CD4-positive, alpha-beta T cell treated with Interleukin-4 for 1 hour (primary cell): ENCODE measurements at places on chromosomes 16 and 17.

DNA sequence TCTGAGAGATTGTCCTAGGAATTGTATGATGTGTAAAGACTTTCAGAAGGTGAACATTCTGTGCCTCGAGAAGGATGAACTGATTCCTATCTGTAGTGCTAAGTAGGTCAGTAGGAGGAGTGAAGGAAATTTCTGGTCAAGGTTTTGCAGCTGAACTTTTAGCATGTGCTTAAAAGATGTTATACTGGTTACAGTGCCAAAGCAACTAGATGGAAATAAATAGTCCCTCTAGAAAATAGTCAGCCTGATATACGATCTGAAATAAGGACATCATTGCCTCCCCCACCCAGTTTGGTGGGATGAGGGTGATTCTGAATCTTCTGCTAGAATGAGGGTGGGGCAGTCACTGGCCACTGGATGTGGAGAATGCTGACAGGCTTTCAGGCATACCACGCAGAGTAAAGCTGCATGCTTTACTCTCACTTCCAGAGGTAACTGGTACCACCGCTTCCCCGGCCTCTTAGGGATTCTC is 57.2 kb upstream of the VPS4A start:
- peak; percentile 7 for DNase-seq

- DNase-seq, result no peak
These were observed 1.4 kb upstream of the SP6 start for GRCh38 chr17:47852113-47852949.

DNA sequence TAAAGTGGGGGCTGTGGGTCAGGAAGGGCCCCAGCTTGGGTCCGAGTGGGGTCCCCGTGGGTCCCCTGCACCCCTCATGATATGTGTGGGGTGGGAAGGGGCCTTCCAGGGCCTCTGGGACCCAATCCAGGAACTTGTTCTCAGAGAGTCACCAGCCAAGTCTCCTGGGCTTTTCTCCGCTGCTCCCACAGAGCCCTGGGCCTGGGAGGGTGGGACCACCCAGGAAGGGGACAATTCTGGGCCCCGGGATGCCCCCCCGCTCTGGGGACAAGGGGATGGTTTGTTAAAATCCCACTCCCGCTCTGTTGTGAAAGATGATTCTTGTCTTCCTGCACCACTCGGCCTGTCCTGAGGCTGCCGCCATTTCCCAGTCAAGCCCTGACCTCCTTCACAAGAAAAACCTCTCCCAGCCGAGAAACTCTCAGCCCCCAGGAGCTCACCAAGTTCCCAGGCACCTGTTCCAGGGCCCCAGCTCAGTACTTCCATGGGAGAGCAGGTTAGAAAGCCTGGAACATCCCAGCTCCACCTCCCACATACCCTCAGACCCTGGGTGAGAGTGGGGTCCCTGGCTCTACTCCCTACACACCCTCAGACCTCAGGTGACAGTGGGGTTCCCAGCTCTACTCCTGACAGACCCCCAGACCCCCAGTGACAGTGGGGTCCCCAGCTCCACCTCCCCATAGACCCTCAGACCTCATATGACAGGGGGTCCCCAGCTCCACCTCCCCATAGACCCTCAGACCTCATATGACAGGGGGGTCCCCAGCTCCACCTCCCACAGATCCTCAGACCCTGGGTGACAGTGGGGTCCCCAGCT is 75.1 kb downstream of the METRNL start:
- DNase-seq, result no peak

DNA sequence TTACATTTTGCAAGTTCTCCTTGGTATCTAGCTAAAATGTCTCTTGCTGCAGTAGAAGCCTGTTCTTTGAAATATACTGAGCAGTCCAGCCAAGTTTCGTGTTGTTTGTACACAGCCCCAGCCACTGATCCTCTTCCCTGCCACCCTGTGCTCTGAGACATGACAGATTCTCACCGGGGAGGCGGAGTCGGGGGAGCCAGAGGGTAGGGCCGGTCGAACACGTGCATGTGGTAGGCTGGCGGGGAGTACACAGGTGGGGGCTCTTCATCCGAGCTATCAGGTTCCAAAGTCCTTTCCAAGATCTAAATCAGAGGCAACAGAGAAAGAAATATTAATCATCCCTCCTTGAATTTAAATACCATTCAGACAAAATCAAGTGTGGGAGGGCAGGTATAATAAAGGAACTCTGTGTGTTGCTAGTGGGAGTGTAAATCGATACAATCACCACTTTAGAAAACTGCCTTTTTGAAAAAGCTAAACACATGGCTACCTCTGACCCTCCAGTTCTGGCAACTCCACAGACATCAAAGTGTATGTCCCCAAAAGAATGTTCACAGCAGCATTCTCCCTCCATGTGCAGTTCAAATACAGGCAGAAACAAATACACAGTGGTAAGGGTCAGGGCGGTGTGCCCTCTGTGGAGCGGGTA is 29.7 kb upstream of the MRPS23 start:
- no peak for DNase-seq

GRCh38 chr17:42323268-42323773 is 35.0 kb downstream of the STAT5A start:
- DNase-seq, result no peak

GRCh38 chr17:53627511-53627910 is 195.2 kb upstream of the KIF2B start:
- DNase-seq, result no peak

DNA sequence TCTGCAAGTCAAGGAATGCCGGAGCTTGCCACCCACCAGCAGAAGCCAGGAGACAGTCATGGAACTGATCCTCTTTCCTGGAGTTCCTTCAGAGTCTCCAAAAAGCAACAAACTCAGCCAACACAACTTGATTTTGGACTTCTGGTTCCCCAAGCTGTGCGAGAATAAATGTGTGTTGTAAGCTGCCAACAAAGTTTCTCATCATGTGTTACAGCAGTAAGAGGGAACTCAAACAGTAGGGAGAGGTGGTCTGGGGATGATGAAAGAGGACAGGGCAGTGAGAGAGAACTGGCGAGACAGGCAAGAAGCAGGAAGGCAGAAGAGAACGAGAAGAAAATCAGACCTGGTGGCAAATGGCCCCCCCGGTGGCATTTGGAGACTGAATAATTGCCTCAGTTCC is 204.9 kb downstream of the MAF start:
- no peak for DNase-seq

DNA sequence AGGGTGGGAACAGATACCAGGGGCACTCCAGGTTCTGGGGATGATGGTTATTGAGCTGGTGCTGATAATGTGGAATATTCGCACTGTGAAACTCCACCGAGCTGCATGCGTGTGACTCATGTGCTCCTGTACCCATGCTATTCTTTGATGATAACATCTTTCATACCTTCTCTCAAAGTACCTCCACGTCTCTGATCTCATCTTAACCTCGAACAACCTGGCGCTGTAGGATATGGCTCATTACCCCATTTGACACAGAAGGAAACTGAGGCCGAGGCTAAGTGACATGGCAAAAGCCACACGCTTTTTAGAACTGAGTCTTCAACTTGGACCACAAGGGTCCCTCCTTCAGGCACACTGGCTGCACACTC is 30.2 kb upstream of the MRPS23 start:
- no peak for DNase-seq

GRCh38 chr17:47999582-47999981 is 28.7 kb downstream of the CDK5RAP3 start:
- DNase-seq, result no peak

GRCh38 chr16:89944773-89945172 is 3.8 kb upstream of the DEF8 start:
- no peak for DNase-seq

DNA sequence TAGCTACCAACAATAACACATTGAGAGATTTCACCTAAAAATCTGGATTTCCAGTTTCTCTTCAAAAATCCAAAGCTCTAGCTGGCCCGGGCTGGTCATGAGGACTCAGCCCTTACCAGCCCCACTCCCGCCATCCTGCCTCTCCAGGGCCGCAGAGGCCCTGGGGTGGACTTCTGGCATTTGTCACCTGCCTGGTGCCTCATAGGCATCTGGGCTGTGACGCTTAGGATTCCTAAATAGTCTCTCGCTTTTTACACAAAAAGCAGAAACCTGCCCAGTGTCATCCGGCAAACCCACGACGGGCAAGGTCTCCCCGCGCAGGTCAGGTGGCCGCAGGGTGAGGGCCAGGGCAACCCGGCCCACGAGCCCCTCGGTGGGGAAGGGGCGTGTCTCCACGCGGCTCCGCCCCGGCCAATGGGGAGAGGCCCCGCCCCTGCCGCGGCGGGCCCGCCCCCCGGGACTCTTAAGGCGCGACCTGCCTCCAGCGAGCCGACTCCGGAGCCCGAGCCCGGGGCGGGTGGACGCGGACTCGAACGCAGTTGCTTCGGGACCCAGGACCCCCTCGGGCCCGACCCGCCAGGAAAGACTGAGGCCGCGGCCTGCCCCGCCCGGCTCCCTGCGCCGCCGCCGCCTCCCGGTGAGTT is at the start of gene VASN:
Gene VASN, plus strand, starts transcription at position 492 of the 644 bp plus-strand sequence. CDS start 9,030 bp downstream, outside the sequence.
- DNase-seq, result peak; percentile 70

GRCh38 chr17:7688808-7689316 is 585 bp downstream of the WRAP53 start:
- DNase-seq, result no peak

- no peak for DNase-seq
These were observed 6.7 kb downstream of the SMIM5 start for GRCh38 chr17:75639771-75640555.
